ENCODE measurements at places on chromosomes 3 and 15. TPM values are rescaled to one million over a fixed set of nuclear protein-coding genes. Genes with fewer than 3 reads are reported as not detected.

The FGF12 gene
- total RNA-seq = 0.09 TPM

The LIPH gene
- total RNA-seq = not detected

The GOLGA6A gene
- total RNA-seq = not detected

The ST3GAL6 gene
- 4.8 TPM for total RNA-seq

The STAC gene
- total RNA-seq = 3.8 TPM

Measured in smooth muscle cell of bladder (primary cell).